ENCODE measurements at places on chromosomes 7 and 10. TPM values are rescaled to one million over a fixed set of nuclear protein-coding genes. Genes with fewer than 3 reads are reported as not detected.

GRCh38 chr10:130404476-130405055 is 268.4 kb downstream of the GLRX3 start:
- no peak for DNase-seq

DNA sequence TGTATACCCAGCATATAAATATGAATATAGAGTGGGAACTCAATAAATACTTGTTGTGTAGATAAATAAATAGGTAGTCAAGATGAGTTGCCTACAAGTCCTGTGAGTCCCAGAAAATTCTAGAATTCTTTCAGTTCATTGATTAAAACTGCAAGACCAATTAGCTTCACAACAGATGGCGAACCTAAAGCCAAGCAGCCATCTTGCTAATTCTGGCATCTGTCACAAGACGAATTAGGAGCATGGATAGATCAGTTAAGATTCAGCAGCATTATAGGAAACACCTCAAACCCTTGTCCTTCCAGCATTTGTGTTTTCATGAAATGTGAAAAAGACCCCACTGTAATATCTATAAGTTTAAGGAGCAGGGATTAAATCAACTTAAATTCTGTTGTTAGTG is 552.7 kb downstream of the MAGI2 start:
- DNase-seq, result no peak

DNA sequence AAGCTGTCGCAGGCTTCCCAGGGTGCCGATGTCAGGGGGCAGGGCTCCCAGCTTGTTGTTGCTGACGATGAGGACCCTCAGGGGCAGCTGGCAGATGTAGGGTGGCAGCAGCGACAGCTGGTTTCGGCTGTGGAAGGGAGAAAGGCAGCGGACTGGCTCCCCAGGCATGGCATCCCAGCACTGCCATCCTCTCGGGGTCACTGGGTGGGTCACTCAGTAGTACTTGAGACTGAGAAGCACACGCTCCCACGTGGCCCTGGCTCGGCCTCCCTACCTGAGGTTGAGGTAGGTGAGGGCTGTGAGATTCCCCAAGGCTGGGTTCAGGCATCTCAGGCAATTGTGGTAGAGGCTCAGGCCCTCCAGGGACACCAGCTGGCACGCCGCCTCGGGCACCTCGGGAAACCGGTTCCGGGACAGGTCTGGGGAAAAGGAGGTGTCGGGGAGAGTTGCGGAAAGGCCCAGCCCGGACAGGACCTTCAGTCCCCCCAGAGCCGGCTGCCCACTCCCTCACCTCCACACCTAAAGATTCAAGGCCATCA is 3.8 kb downstream of the LRCH4 start:
- DNase-seq, result no peak

- peak; percentile 48 for DNase-seq
Measured at GRCh38 chr10:119274519-119275045, 67.2 kb downstream of the GRK5 start.

DNA sequence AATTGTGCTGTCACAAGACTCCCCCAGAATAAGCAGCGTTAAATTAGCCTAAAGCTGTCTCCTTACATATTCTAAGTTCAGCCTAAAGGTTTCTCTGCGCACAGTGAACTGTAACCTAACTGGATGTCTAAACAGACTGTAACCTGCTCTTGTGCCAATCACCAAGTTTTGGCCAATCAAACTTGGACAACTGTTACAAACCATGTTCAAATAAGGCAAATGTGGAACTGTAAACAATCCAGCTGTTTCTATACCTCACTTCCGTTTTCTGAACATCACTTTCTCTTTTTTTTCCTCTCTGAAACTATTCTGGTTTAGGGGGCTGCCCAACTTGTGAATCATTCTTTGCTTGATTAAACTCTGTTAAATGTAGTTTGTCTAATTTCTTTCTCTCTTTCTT is 252.2 kb upstream of the HABP2 start:
- peak; percentile 23 for DNase-seq

DNA sequence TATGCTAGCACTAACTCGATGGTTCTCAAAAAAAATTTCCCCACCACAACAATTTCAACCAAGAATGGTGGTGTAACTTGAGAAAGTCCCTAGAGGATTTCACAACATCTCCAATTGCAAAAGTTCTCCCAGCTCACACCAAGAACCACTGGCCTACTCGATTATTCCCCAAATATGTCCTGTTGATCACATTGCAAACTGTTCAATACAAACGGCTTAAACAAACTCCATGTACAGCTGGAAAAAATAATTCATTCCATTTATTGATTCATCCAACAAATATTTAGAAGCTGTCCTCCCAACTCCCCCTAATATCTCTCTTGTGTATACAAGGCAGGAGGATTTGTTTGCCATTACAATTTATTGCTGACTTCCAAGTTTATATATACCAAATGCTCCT is 19.1 kb downstream of the TMEM176B start:
- DNase-seq, result no peak

Gene SEPTIN14
- total RNA-seq, result not detected

Gene ZMIZ2
- 91.7 TPM for total RNA-seq

DNA sequence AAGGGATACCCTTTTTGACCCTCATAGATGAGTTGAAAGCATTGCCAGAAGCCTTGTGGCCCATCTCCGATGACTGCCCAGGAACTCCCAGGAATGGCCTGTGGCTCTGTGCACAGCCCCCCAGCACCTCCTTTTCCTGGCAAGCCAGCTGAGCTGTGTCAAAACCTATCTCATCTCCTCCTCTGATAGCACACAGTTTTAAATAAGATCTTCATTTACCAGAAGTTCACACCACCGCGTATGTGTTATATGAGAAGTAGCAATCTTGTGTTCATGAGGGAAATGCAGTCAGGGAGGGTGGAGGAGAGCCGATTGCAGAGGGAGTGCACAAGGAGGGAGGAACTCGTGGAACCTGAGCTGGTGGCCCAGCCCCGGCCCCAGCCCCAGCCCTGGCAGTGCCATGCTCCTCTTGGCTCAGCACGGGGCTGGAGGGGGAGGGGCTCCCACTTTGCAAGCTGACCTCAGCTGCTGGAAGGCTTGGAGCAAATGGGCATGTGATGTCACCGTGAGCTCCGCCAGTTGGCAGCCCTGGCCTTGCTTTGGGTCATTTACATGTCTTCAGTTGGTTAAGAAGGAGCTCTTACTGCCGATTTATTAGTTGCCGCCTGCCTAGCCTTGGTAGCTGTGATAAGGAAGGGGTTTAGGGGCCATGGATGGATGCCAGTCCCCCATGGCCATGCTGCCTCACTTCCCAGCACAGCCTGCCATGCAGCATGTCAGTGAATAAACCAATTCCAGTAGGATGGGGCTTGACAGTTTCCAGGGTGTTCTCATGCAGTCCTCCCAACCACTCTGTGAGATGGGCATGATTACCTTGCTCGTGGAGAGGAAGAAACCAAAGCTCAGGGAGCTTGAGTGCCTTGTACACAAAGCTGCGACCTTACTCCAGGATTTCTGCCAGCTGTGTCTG is 20.0 kb downstream of the UNC5B start:
- DNase-seq, result no peak

DNA sequence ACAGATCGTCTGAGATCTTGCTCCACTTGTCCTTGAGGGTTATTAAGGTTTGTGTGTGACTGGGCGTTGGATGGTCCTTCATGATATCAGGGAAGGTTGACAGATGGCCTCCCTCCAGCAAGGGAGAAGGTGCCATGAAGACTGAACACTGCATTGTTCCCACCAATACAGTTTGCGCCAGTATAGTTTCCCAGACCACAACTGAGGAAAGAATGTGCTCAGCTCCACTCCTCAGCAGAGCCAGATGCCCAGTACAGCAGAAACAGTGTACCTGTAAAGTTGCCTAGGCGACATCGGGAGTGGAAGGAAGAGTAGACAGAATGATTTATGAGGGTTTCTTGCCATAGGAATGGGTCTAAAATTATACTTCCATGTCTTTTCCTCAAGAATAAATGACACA is 137.5 kb downstream of the ST7 start:
- no peak for DNase-seq

DNA sequence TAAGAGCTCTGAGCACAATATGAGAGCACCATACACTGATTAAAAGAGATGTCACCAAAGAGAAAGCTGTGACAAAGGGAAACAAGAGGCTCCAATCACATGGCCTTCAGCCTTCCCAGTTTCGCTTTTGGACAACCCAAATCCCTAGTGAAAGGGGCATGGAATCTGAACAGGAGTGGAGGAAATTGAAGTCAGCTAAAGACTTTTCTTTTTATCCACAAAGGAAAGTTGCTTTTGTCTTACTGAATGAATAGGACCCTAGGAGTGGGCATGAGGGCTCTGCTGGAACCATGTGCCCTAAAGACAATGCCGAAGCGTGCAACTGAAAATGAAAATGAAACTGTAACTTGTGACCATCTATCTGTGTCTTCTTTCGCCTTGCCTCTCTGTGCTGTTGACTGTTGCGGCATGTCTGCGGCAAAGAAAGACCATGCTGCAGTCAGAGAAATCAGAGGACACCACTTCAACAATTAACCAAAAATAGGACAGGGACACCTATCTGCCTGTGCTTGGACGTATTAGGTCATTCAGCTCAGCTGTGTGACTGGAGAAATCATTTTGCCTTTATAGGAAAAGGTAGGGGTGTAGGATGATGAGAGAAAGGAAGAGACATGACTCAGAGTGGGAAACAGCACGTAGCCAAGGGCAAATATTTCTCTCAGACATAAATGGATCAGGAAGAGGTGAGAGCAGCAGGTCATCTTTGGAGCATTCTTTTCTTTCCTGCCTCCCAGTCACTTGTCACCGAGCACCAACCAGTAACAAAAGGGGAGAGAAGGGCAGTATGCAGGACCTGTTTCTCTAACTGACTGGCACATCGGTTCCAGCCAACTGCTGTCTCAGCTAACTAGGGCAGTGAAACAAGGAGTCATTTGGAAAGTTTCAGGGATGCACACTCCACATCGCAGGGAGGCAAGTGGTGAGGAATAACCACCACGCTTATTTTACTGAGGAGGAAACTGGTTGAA is 12.3 kb downstream of the CAV2 start:
- peak; percentile 47 for DNase-seq

DNA sequence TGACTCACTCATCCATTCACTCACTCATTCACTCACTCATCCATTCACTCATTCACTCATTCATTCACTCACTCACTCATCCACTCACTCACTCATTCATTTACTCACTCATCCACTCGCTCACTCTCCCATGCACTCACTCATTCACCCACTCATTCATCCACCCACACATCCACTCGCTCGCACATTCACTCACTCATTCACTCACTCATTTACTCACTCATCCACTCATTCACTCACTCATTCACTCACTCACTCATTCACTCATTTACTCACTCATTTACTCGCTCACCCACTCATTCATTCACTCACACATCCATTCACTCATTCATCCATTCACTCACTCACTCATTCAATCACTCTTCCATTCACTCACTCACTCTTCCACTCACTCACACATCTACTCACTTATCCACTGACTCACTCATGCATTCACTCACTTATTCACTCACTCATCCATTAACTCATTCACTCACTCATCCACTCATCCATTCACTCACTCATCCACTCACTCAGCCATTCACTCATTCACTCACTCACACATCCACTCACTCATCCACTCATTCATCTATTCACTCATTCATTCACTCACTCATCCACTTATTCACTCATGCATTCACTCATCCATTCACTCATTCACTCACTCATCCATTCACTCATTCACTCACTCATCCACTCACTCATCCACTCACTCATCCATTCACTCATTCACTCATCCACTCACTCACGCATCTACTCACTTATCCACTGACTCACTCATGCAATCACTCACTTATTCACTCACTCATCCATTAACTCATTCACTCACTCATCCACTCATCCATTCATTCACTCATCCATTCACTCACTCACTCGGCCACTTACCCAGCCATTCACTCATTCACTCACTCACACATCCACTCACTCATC is 74.0 kb downstream of the CARD11 start:
- DNase-seq, result no peak

DNA sequence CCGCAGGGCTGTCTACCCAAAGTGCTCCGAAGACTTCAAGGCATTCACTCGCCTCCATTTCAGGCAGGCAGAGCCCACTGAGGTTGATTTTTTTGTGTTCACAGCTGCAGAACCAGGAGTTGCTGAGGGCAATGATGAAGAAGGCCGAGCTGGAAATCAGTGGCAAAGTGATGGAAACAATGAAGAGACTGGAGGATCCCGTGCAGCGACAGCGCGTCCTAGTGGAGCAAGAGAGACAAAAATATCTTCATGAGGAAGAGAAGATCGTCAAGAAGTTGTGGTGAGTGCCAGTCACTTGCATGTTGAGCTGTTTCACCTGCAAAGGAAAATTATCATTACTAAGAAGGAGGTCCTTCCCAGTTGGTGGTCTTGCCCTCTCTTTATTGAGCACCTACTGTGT is 210.5 kb downstream of the ARHGAP21 start:
- no peak for DNase-seq

Gene GJD4
- total RNA-seq, result not detected

Gene SORCS1
- total RNA-seq, result not detected

DNA sequence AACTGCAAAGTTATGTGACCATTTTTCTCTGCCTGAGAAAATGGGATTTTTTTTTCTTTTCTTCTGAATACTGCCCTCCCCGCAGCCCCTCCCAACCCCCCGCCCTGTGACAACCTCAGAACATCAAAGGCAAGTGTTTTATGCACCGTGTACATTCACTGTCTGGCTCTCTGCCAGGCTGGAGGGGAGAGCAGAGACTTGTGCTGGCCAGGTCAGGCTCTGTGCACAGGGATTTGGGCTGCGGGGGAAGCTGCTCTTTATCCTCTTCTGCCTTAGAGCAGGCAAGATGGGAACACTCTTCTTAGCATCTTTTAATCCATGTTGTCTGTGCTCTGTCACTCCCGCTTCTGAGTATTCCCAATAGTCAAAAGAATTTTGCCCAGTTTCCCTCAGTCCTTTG is 195.1 kb downstream of the CCSER2 start:
- no peak for DNase-seq

Gene VIPR2
- not detected for total RNA-seq

Gene NEBL
- total RNA-seq, result 1.1 TPM

DNA sequence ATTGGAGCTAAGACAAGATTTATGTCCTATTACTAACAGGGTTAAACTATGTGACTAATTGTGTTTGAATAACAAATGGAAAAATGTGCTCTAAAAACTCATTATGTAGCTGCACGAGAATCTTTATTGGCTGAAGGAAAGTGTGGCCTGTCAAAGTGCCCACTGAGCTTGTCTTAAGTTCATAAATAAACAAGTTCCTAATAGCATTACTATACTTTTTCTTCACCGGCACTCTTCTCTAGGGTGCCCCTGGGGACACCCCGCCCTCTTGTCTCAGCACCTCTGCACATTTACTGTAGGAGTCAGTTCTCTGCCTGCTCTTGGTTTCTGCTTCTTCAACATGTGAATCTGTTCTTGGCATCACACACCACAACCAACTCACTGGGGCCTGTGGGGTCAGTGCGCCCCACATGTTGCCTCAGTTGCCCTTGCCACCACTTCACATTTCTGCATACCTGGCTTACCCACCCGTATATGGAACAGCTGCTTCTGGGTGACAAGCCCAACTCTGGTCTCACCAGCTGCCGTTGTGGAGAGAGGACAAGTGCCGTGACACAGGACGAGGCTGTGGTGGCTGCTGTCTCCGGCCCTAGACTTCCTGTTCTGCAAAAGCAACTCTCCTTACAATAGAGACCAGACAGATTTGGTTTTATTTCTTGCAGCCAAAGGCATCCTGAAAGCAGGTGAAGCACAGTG is 96.3 kb upstream of the DDC start:
- DNase-seq, result peak; percentile 17

- DNase-seq, result no peak
Measured at GRCh38 chr10:91820144-91820543, 21.9 kb downstream of the TNKS2 start.

GRCh38 chr7:101216860-101217387 is 457 bp downstream of the PLOD3 start:
- DNase-seq, result no peak

GRCh38 chr7:17625043-17625442 is 315.3 kb downstream of the SNX13 start:
- DNase-seq, result no peak

- no peak for DNase-seq
Measured at GRCh38 chr10:52335665-52336064, 21.6 kb downstream of the DKK1 start.
